ENCODE measurements at places on chromosomes 3 and 15.

- no peak for DNase-seq
These were observed 193.4 kb upstream of the SEMA6D start for GRCh38 chr15:47523681-47524475.

DNA sequence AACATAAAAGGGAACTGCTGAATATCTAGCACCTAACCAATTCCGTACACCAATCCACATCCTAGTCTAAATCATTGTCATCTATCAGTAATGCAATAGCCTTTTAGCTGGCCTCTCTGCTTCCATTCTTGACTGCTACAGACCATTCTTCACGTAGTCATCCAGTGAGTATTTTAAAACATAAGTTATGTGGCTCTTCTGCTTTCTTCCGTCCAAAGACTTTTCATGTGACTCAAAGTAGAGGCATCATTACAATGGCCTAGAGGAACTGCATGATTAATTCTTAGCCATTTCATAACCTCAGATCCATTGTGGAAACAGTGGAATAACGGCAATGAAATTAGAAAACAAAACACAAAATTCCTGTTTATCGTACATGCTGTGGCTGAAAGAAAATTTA, 88.9 kb upstream of the CBLB start:
- no peak for DNase-seq

GRCh38 chr3:175222356-175222755, 363.2 kb downstream of the NAALADL2 start:
- DNase-seq = no peak

DNA sequence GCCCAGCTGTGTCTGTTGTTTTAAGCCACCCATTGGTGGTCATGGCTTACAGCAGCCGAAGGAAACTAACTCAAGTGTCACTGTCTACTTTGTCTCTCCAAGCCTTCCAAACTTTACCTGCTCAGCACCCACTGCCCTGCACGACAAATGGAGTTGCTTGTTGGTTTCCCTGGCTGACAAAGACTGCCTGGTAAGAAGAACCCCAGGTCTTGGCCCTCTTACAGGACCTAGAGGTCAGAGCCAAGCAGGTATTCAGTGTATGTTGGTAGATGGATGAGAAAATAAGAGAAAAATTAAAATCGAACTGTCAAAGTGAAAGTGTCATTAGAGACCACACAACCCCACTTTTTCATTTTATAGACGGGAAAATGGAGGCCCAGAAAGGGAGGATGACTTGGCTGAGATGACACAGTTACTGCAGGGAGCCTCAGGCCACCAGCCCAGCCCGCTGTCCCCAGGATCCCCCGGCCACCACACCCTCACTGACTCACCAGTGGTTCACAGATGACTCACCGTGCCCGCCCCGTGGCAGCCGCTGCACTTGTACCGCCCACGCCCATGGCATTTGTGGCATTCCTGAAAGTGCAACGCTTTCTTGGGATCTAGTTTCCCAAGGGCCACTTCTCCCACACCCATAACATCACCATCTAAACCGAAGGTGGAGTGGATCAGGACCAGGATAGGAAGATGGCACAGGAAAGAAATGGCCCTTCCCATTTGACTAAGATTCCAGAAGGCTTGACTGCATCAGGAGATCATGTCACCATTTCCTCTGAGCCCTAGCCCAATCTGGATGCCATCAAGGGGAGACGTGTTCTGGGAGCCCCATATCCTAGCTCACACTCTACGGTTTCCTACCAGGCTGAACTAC, 15.2 kb downstream of the SSUH2 start:
- DNase-seq = peak; percentile 89

- DNase-seq = no peak
These were observed 335.3 kb upstream of the NECTIN3 start for GRCh38 chr3:110736332-110736731.

DNA sequence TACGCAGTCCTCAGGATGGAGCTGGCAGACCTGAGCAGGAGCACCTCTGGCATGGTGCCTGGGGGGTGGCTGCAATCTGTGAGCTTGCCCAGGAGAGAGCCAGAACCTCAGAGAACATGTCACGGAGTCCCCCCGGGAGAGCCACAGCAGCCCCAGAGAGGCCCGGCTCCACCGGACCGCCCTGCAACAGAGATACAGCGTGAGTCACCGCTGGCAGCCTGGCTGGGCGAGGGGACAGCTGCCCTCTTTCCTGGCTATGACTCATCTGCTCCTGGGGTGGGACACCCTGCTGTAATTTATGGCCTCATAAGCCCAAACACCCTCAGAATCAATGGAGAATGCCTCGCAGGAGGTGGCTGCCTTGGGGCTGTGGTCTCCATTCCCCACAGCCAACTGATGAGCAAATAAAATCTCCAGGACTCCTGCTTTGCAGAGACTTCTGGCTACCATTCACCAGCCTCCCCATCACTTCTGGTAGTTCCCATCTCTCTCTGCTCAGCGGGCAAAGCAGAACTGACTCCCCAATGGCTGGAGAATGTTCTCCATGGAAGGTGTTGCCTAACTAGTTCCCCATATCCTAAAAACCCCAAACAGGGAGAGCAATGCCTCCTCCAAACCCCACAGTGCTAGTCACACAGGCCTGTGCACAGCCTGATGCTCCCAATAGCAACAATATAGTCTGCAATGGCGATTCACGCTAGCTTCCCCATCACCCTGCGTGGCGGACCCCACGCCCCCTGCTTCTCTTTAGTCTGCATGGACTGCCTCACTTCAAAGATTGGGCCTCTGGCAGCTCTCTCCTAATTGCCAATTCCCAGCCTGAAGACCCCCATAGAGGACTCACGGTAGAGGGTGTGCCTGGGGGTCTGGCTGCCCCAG, 21.6 kb downstream of the ACSBG1 start:
- peak; percentile 65 for DNase-seq

DNA sequence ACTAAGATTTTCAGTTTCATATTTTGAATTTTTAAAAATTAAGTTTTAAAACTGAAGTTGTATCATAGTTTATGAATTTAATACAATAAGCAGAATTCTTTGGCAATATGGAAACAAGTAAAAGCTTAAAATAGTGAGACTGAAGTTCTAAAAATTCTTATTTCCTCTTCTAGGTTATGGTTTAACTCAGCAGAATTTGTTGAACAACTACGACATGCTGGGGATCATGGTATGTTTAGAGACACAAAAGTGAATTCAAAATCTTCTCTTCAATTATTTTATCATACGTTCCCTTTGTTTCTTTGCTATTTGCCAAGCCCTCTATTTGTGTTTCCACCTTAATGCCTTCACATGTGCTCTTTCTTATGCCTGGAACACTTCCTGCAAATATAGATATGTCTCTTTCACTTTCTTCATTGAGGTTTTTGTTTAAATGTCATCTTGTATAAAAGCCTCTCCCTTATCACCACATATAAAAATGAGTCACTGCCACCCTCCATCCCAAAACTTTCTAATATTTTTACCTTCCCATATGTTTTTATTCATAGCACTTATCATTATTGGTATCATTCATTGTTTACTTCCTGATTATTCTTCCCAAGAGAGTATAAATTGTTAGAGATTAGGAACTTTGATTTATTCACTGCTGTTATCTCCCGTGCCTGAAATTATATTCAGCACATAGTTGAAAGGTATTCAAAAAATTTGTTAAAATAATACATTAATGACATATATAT, 6.4 kb downstream of the SUCNR1 start:
- DNase-seq = no peak

DNA sequence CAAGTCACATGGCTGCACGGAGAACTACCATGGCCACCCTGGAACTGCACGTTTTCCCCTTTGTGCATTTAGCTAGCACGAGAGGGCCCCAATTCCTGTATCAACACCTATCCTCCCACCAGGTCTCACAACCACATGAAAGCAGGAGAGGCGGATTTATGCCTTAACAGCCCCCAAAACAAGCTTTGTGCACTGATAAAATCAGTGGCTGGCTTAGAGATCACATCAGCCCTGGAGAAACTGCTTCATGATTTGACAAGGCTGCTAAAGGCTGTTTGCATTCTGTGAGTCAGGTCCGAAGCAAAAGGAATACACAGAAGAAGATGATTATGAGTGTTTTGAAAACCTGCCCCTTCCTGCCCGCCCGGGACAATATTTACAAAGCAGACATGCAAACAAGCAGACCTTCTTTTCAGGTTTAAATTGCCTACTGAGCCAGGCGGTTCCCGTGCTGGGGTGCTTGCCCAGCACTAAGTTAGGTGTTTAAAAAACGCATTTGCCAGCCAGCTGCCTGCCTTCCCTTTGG, 25.9 kb downstream of the CEMIP start:
- no peak for DNase-seq

- no peak for DNase-seq
These were observed 1.0 kb downstream of the KLHL18 start for GRCh38 chr3:47283591-47284364.

DNA sequence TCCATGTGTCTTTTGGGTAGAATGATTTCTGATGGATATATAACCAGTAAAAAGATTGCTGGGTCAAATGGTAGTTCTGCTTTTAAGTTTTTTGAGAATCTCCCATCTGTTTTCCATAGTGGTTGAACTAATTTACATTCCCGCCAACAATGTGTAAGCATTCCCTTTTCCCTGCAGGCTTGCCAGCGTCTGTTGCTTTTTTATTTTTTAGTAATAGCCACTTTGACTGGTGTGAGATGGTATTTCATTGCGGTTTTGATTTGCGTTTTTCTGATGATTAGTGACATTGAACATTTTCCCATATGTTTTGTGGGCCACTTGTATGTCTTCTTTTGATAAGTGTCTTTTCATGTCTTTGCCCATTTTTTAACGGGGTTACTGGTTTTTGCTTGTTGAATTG, 36.3 kb upstream of the MB21D2 start:
- no peak for DNase-seq

DNA sequence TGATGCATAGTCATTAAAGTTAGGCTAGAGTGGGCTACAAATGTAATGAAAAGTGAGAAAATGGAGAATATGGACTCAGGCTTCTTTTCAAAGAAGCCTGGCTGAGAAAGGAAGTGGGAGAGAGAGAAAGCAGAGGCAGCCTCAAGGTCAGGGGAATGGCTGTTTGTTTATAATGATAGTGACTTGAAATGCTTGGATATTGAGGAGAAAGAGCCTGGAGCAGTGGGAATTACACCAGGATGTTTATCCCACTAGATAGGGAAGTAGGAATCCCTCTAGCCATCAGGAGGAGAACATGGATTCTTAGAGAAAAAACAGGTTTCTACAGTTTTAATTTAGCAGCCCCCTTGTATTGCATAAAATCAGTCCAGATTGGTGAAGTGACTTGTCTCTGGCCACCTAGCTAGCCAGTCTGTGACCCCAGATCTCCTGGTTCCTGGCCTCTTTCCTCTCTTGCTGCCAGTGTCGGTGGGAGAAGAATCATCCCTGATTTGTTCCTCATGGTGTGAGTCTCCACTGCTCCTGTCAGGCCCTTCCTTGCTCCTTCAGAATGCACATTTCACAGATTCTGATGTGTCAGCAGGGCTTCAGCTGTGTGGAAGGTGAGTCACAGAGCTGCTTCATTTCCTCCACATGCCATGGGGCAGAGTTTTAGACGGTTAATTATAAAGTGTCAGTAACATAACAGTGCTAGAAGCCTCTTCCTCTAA, 32.9 kb downstream of the SEMA6D start:
- DNase-seq = no peak

DNA sequence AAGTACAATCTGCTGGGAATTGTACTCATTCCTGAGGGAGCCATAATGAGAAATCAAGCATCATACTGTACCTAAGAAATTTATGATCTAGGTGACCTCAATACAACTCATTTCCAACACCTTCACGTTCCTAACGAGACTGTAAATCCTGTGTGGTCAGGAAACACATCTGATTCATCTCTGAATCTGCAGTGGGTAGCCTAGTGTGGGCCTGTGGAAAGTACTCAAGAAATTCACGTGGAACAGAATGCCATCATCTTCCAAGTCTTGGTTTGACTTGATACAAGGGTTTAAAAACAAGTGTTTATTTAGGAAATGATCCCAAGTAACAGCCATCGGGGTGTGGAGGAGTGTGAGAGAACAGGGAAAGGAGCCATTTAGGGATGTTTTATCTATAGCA, 568.9 kb downstream of the EDEM1 start:
- no peak for DNase-seq

GRCh38 chr3:27208961-27209616, 160.1 kb downstream of the NEK10 start:
- no peak for DNase-seq

- DNase-seq = peak; percentile 45
These were observed 112.1 kb upstream of the ICE2 start for GRCh38 chr15:60590935-60591495.

- no peak for DNase-seq
These were observed 954 bp downstream of the CLDN11 start for GRCh38 chr3:170419557-170420087.

Data from head of caudate nucleus (tissue), 42 donors.